Stimulated activated CD4-positive, alpha-beta T cell treated with anti-CD3 and anti-CD28 coated beads, Interleukin-15, amount 100 ng/mL, for 48 hours (primary cell): ENCODE measurements at places on chromosomes 5 and 9.

- no peak for DNase-seq
Measured at GRCh38 chr5:179509239-179509638, 41.1 kb upstream of the RUFY1 start.

- peak; percentile 79 for DNase-seq
Measured at GRCh38 chr9:128863647-128864046, 18.1 kb downstream of the KYAT1 start.

DNA sequence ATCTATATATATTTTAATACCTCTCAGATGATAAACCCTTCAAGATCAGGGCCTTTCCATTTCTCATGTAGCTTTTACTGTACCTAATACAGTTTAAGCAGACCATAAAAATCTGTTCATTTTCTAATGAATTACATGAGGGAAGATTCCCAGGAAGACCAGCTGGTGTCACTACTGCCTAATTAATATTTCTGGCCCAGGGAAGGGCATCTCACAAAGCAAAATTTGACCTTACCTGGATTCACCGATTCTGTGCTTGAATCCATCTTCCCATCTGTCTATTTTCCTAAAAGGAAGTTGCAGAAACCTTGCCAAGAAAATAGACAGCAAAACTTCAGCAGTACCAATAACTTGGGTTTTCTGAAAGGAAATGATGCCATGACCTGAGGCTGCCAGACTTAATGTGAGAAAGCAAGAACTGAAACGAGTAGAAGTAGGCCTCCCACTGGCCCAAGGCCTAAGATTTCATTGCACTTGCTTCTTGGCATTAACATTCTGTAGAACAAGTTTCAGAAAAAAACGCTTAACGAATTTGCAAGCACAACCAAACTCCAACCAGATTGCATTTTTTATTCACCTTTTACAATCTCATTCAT lies 83.0 kb upstream of the GLIS3 start:
- no peak for DNase-seq

- DNase-seq = no peak
Measured at GRCh38 chr5:175590471-175590881, 67.4 kb upstream of the HRH2 start.

- DNase-seq = no peak
Measured at GRCh38 chr5:87389296-87390034, 23.3 kb downstream of the CCNH start.

DNA sequence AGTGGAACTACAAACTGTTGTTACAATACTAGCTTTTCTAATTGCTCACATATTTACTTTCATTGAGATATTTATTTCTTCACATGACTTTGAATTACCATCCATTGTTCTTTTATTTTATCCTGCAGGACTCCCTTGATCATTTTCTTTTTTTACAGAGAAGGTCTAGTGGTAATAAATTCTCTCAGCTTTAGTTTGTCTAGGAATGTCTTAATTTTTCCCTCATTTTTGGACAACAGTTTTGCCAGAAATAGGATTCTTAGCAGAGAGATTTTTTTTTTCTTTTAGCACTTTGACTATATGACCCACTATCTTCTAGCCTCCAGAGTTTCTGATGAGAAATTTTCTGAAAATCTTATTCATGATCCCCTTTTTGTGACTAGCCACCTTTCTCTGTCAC lies 47.3 kb upstream of the STARD4 start:
- no peak for DNase-seq

DNA sequence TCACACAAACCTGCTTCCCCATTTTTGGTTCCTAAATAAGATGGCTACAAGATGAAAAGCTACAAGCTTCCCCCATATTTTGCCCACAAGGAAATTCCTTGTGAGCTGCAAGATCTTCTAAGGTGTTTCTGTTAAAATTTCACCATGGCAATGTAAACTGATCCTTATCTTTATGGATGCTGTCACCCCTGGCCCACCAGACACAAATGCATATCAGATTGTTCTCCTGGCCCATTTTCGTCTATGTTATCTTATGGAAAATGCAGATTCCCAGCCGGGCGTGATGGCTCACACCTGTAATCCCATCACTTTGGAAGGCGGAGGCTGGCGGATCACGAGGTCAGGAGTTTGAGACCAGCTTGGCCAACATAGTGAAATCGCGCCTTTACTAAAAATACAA lies 65.1 kb upstream of the IL6ST start:
- DNase-seq = no peak

DNA sequence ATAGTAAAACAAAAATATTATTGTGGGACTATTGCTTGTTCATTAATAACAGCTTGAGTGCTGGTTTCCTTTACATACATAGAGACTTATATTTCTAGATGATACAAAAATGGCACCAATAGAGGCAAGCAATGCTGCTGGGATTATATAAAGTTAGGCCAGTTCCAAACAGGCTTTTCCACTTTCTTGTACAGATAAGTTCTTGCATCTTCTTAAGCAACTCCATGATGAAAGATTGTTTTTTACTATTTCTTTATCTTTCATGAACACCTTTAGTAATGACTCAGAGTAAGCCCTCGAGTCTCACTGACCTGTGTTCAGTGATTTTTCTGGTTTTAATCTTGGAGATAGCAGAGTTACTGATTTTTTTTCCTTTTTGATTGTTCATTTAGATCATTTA lies 324.4 kb downstream of the PRR16 start:
- no peak for DNase-seq

DNA sequence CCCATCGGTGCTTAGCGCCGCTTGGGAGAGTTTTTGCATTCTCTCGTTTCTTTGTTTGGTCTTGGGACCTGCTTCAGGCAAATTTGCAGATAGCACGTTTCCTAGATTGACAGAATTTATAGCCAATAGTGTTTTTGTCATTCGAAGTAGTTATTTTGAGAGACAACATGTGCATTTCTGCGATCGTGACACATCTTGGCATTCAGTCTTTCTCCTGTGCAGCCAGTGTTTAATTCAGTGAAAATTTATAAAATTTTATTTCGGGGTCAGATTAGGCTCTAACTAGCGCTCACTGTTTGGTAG lies 830 bp downstream of the PRRC1 start:
- no peak for DNase-seq

DNA sequence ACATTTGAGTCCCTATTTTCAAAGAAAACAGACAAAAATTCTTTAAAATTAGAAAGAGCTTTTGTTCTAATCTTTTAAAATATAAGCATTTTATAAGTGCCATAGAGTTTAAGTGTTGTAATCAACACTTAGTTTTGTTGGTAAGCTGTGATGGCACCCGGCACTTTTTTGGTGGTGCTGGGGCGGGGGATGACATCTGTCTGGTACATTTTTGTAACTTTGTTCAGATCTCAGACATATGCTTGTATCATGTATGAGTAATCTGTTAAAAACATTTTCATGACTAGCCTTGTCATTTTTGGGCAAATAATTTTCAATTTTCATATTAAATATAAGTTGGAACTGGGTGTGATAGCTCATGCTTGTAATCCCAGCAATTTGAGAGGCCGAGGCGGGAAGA lies 51.7 kb downstream of the UBAP1 start:
- no peak for DNase-seq

- no peak for DNase-seq
Measured at GRCh38 chr5:53749621-53750020, 189.2 kb downstream of the NDUFS4 start.

DNA sequence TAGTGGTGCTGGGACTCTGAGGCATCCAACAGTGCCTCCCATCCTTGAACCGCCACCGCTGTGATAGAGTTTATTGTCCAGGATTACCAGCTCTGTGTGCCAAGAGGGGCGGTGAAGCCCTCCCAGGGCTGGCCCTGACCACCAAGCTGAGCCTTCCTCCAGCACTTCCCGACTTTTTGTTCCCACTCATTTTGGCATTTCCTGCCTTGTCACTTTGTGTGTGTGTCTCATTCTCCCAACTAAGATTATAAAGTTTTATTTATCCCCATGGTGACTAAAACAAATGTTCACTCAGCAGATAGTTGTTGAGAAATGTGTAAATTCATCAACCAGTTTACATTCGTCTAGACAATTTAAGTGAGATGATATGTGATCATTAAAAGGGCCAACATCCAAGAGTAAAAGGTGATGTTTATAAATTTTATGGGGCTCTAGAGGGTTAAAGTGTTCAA lies 2.5 kb downstream of the F2R start:
- DNase-seq = no peak

DNA sequence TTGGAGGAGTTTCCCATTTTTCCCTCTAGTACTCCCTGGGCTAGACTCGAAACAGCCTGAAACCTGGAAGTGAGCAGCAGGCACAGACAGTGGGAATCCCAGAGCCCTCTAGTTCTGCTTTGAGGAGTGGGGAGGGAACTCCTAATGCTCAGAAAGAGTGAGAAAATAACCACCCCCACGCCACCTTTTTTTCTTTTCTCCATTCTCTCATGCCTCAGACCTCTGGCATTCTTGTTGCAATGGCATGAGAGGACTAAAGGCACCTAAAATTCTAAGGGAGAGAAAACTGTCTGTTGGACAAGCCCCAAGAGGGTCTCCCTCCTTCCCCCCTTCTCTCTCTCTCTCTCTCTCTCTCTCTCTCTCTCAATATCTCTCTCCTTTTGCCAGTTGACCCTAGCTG lies 15.1 kb upstream of the IRF1 start:
- DNase-seq = no peak

DNA sequence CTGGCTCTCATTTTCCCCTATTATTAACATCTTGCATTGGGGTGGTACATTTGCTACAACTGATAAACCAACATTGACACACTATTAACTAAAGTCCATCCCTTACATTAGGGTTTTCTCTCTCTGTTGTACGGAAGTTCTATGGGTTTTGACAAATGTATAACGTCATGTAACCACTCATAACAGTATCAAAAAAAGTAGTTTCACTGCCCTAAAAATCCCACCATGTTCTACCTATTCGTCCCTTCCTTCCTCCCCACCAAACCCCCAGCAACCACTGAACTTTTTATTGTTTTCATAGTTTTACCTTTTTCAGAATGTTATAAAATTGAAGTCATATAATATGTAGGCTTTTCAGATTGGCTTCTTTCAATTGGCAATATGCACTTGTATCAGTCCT lies 40.1 kb downstream of the MLLT3 start:
- no peak for DNase-seq

GRCh38 chr9:135772056-135772646 lies 70.2 kb downstream of the KCNT1 start:
- DNase-seq = no peak

DNA sequence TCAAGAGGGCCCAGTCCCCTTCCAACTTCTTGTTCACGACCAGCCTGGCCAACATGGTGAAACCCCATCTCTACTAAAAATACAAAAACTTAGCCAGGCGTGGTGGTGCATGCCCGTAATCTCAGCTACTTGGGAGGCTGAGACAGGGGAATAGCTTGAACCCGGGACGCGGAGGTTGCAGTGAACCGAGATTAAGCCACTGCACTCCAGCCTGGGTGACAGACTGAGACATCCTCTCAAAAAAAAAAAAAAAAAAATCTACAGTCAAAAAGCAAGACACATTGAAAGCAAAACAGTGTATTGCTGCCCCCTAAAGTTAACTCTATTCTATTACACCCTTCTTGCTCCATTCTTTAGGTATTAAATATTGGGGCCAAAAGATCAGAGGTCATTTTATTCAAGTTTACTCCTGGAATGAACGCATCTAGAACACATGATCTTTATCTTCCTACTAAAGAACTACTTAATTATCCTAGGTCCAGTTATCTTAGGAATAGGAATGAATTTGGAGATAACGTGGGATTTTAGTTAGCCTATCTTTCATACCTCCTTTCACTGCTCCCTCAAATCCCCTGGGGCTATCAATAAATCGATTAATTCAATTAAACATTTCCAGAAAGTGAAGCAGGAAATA lies 2.4 kb downstream of the ATG12 start:
- DNase-seq = no peak

- no peak for DNase-seq
Measured at GRCh38 chr9:124852121-124852828, 985 bp upstream of the WDR38 start.
